ENCODE measurements at places on chromosomes 3 and 15.

GRCh38 chr15:56831467-56832005 lies 86.9 kb upstream of the TCF12 start:
- no peak for DNase-seq

DNA sequence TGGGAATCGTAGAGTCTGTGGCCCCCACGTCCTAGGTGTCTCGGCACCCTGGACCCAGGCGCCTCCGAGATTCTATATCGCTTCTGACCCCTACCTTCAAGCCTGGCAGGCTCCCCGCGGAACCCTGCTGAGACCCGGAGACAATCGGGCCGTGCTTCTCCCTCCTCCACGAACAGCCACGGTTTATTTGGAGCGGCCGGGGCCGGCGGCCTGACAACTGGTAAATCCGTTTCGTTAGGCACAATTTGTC lies 1.4 kb downstream of the GATA2 start:
- DNase-seq, result peak; percentile 57

DNA sequence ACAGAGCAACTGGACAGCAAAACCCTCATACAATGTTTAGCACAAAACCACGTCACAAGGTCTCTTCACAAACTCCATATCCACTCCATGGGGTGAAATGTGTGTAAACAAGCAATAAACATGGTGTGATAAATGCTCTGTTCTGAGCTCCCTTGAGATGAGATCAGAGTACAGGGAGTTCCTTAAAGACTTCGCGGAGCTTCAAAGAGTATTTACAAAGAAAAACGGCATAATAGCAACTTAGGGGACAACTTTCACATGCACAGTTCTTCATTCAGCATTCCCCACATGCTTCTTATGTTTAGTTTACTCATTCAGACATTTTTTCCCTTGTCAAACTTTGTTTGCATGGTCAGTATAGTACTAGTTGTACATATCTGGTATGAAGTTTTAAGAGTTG lies 52.5 kb upstream of the SUCLG2 start:
- DNase-seq, result no peak

DNA sequence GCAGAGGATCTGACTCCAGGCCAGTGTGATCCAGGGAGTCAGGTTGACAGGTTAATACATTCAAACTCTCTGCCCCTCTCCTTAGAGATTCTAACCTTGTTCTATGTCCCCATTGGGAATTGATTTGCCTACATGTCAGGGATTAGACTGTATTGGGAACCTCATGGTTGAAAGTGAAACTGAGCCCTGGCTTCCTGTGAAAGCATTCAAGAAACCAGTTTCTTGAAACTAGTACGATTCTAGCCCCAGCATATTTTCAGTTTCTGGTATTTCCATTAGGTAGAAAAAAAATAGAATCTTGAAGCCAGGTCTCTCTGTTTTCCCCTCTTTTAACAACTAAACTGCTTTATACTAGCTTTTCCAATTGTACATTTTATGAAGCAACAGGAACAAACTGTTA lies 140.4 kb upstream of the ABI3BP start:
- no peak for DNase-seq

- DNase-seq, result no peak
Observed at GRCh38 chr3:151296226-151296625, 17.9 kb upstream of the P2RY14 start.

- DNase-seq, result peak; percentile 61
Observed at GRCh38 chr3:138938056-138938876, 8.7 kb downstream of the FOXL2 start.

DNA sequence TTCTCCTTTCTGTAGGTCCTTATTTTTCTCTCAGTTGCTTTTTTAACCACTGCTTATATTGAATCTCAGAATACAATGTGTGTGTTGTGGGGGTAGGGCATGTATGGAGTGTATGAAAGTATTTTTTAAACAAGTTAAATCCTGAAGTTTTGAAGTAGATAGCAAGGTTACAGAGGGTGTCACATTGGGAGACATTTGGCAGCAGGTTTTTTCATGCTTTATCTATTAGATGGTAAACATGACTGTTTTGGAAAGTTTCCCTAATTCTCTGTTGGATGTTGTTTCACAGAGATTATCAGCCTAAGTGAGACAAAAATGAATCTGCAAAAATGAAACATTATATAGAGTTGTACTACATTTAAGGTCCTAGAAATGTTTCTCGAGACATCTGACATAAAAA lies 190.6 kb upstream of the ARPP21 start:
- no peak for DNase-seq

DNA sequence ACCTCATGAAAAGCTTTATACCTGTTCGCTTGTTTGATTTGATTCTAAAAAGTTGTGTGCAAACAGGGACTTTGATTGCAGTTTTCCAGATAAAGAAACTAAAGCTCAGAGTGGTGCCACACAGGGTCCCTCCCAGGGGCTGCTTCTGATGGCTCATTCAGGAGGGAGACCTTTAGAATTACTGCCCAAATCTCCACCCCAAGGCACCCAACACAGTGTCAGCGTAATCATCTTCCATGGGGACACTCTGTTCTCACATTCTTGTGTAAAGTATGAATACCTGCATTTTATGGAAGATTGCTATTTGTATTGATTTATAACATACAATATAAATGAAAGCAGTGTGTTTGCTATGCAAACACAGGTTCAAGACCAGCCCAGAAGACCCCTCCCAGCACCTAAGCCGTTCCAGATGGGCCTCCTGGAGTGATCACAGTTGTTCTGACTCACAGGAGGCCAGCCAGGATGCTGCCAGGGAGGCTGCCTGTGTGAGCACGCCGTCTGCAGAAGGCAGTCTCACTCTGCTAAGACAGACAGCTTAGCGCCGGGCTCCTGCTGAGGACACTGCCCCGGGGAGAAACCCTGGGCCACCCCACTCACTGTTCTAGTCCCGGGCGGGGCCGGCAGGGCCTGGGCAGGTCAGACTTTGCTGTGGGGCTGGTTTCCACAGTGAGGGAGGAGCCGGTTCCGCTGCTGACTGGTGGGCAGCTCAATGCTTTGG lies 185.6 kb downstream of the FAM43A start:
- DNase-seq, result peak; percentile 49

DNA sequence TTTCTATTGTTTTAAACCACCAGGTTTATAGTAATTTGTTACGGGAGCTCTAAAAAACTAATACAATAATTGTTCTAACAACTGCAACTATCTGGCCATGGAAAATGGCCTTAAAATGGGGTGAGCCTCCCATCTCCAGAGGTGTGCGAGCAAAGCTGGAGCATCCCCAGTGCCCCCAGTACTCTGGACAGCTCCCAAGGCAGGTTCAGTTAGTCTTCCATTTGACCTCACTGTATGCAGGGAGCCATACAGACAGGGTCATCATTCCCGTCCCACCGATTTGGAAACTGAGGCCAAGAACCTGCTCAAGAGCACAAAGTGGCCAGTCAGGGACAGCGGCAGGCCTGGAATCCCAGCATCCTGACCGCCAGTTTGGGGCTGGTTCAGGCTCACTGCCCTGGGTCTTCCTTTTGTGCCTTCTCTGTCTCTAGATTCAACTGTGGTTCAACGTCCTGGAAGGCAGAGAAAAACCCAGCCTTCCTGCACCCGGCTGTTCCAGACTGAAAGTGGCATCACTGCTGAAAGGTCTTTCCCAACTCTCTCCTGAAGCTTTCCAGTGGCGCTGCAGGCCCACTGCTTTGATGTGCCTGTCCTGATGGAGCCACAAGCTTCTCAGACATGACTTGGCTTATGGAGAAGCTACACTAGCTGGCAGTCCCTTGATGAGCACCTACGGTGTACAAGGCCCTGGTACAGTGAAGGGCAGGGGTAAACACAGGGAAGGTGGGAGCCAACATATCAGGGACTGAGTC lies 76.6 kb upstream of the LINGO1 start:
- DNase-seq, result peak; percentile 29

DNA sequence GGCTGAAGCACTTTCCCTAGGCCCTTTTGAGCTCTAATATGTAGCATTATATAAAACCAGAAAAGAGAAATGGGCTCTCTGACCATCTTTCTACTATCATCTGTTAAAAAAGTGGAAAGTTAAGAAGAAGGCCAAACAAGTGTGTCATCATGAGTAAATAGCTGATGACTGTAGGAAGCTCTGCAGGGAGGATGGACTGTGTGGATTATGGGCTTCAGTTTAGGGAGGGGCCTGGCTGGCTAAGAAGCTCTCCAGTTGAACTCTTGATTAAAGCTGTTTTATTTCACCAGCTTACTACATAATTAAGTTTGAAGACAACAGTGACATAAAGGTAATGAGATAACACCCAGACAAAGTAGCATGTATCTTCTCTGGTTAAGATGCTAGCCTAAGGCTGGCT lies 30.6 kb downstream of the INTS14 start:
- peak; percentile 13 for DNase-seq

- DNase-seq, result no peak
Observed at GRCh38 chr15:75736256-75736655, 23.6 kb upstream of the CSPG4 start.

DNA sequence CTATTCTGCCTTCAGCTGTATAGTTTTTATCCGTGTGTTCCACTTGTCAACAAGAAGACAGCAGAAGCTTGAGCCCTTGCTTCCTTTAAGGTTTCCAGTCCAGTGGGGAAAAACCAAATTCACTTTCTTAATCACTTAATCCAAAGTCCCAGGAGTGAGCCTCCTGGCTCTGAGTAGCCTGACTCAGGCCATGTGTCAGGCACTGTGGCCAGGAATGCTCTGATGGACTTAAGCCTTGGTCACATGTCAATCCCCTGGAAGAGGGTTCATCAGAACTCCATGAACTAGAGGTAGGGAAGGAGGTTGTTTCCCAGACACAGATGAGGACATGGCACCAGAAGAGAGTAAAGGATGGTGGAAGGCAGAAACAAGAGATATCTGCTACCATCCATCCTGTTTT lies 8.8 kb downstream of the VIPR1 start:
- DNase-seq, result no peak

DNA sequence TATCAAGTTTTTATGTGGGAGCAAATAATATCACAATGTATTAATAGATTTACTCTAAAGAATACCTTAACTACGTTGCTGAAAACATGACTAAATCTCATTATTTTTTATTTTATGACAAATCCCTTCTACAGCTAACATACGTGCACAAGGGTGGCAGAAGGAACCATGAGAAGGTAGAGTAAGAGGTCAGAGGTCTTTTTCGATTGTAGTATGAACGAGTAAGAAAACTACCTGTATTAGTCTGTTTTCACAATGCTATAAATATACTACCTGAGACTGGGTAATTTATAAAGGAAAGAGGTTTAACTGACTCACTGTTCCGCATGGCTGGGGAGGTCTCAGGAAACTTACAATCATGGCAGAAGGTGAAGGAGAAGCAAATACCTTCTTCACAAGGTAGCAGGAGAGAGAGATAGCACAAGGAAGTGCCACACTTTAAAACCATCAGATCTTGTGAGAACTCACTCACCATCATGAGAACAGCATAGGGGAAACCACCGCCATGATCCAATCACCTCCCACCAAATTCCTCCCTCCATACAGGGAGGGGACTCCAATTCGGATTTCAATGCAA lies 95.3 kb downstream of the SUCLG2 start:
- DNase-seq, result no peak

GRCh38 chr15:99542828-99543227 lies 23.0 kb upstream of the MEF2A start:
- DNase-seq, result no peak

GRCh38 chr3:88000853-88001252 lies 58.0 kb downstream of the CGGBP1 start:
- peak; percentile 66 for DNase-seq

GRCh38 chr3:146100180-146100579 lies 60.8 kb downstream of the PLOD2 start:
- no peak for DNase-seq

- DNase-seq, result no peak
Observed at GRCh38 chr3:148042663-148043445, 633.7 kb downstream of the ZIC1 start.

- DNase-seq, result no peak
Observed at GRCh38 chr15:64462492-64462891, 2.1 kb downstream of the ZNF609 start.

DNA sequence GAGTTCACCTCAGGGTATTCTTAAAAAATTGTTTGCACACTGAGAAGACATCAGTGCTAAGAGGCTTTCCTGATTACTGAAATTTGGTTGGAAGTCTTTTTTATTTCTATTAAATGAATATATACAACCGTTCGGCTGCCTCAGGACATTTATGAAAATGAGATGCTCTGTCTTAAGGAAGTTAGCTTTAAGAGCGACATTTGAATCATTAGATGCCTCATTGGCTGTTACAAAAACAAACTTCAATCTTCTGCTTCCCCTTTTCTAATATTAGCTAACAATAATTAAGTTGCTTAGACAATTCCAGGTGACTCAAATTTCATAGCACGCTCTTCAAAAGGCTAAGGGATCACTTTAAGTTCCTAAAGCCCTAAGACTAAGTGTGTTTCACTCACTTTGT lies 673.7 kb downstream of the FHIT start:
- DNase-seq, result no peak

DNA sequence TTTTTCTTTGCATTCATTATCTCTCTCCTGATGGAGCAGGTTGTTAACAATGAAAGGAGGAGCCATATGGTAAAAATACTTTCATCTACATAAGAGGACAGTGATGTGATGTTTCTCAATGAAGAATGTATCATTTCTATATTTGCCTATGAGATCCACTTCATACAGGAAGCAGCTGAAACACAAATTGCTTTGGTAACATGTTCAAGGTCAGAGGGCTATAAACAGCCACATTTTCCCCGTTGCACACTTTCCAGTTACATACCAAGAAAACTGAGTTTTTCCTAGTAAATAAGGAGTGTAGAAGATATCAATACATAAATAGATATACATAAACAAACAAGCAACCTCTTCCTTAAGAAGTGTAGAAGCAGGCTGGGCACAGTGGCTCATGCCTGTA lies 32.6 kb upstream of the GYG1 start:
- no peak for DNase-seq

DNA sequence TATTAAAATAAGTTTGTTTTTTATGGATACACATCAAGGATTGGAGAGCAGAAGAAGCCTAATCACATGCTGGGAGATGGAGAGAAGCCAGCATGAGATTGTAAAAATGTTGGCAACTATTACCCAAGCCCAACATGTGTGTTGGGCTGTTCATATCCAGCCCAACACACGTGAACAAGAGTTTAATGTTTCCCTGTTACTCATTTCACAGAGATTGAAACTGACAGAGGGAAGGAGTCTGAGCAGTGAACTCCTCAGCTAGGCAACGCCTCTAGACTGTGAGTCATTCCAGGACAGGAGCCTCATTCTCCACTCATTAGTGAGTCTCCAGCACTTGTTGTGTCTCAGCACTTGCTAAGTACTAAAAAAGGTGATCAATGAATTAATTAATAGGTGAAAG lies 43.2 kb upstream of the CMSS1 start:
- DNase-seq, result no peak

DNA sequence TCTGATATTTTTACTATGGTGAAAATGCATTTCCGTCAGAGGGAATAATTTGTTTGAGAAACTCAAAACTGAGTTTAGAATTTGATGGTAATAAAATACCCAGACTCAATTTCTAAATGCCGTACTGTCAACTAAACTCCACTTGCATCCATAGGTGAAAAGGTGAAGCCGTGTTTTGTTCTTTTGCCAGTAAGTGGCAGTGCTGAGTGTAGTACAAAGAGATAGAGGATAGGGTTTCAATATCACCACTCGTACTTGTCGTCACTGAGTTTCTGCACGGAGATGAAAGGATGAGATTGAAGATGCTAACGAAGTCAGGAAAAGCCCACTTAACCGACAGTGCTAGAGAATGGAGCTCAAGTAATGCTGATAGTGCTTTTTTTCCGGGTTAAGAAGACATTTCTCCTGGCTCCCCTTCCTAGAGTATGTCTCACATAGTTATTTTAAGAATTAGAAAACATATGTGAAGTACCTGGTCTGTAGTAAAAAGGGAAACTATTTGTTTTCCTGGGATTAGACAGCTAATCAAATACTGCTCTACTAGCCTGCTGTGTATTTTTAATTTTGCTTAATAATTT lies 345.1 kb downstream of the IL5RA start:
- peak; percentile 42 for DNase-seq
